Activated CD8-positive, alpha-beta memory T cell treated with anti-CD3 and anti-CD28 coated beads for 4 hours (primary cell): ENCODE measurements at places on chromosomes 4 and X.

GRCh38 chr4:101418055-101418454 lies 70.7 kb upstream of the PPP3CA start:
- DNase-seq, result peak; percentile 36

DNA sequence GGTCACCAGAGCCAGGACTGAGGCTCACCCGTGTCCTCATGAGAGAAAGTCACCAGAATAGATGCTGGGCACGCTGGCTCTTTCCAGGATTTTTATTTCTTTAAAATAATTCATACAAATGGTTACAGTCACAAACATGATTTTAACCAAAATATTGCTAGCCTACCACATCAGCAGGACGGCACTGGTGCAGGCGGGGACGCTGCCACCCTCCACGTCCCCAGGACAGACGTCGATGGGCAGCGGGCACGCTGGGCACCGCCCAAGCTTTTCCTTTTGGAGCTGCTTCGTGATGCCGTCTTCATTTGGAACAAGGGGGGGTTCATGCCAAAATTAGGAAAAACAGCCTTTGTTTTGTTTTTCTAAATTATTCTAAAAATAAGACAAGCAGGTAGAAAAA lies 37.6 kb downstream of the CTBP1 start:
- DNase-seq, result no peak

GRCh38 chr4:2634014-2634413 lies 97.6 kb downstream of the FAM193A start:
- DNase-seq, result no peak

DNA sequence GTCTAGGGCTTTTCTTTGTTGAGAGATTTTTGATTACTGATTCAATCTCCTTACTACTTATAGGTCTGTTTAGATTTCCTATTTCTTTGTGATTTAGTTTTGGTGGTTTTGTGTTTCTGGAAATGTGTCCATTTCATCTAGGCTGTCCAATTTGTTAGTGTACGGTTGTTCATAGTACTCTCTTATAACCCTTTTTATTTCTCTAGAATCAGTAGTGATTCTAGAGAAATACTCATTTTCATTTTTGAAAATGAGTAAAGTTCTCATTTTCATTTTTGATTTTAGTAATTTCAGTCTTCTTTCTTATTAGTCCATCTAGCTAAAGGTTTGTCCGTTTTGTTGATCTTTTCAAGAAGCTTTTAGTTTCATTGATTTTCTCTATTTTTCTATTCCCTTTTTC lies 7.5 kb downstream of the IL13RA1 start:
- DNase-seq, result no peak

DNA sequence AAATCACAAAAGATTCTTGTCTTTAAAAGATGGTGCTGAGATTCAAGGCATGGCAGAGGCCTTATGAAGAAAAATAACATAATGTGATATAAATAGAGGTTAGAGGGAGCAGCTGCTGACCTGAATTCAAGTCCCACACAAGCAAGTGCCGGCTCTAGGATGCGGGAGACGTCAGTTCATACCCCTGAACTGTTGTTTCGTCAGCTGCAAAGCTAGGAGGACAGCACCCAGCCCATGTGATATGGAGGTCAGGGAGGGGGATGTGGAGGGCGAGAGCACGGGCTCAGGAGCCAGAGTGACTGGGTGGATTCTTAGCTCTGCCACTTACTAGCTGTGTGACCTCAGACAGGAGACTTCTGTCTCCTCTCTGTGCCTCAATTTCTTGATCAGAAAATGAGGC lies 77.9 kb downstream of the JAKMIP1 start:
- DNase-seq, result no peak

- DNase-seq, result no peak
These were observed 28.5 kb upstream of the FGF5 start for GRCh38 chr4:80237992-80238391.

DNA sequence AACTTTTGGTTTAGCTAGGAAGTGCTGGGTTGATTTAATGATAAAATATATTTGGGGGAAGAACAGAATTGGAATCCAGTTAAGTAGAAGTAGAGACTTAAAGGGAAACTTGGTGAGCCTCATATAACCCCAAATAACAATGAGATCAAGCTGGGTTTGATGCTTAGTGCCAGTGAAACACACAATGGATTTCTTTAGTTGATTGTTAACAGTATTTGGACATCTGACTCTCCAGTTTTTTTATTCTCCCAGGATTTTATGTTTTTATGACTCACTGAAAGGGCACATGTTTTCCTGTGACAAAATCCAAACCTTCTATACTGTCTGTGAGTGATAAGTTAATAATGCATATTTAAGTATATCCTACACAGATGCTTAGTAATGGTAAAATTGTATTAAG lies 2.7 kb upstream of the NEUROG2 start:
- DNase-seq, result no peak

- no peak for DNase-seq
These were observed 132.2 kb downstream of the STIM2 start for GRCh38 chr4:26992657-26993361.

DNA sequence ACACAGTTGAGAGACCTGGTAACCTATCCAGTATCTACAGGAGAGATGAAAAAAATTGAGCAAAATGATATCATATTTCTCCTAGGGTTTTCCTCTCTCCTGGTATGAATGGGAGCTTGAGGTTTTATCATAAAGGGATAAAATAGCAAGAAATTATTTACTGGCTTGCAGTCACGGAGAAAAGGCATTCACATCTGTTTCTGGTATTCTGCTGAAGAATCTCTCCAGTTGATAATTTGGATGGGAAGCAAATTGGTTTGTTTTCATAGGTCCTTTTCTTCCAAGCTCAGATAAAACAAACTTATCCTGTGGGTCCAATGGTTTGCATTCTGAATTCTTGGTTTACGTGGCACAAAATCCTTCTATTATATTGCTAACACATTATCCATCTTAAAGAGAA lies 83.1 kb upstream of the GYPA start:
- no peak for DNase-seq

DNA sequence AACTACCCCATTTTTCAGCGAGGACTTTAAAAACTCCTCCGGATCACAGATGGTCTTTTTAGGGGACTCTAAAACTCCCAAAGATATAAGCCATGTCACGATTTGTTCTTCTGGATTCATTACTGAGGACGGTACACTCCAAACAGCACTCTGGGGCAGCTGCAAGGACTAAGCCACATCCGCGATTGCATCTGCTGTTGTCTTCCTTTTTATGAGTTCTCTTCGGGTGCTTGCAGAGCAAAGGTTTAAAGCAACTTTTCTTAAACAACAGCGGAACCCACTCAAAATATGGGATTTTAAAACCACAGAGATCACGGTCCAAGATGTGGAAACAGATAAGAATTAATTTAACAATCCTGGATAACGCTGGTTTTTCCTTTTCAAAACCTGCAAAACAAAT lies at the start of gene ARHGEF6:
ARHGEF6 (minus strand) TSS at position 170 of the 400 bp plus-strand sequence; CDS start at position 120, 50 bp downstream.
- DNase-seq, result no peak

DNA sequence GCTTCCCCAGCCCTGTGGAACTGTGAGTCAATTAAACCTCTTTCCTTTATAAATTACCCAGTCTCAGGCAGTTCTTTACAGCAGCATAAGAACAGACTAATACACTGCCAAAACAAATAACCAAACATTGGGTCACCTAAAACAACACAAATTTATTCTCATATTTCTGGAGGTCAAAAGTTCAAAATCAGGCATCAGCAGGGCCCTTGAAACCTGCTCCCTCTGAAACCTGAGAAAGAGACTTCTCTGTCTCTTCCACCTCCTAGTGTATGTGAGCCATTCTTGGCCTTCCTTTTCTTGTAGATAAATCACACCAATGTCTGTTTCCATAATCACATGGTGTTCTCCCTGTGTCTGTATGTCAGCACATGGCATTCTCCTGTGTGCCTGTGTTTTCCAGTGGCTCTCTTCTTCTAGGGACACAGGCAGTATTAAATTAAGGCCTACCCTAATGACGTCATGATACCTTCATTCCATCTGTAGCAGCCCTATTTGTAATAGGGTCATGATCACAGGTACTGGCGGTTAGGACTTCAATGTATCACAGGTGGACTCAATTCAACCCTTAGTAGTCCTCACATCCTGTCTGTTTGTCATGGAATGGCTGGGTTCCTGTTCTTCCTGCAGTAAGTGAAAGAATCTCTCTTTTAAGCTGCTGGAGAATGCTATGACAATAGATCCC lies 147.3 kb upstream of the CLNK start:
- DNase-seq, result no peak

DNA sequence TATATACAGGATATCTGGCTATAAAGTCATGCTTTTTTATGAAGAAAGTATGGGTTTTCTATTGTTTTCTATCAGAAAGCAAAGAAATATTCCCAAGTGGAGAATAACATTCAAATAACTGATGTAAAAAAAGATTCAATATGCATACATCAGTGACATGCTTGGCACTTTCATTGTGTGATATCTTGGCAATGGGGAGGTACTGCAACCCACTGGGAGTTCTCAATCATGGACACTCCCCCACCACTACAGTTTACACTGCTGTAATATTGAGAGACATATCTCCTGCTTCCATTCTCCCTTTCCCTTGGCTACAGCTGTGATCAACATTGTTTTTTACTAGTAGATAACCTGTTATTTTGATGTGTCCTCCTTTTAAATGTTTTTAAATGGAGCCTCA lies 257.8 kb downstream of the CAMK2D start:
- no peak for DNase-seq

- DNase-seq, result no peak
These were observed 383.0 kb upstream of the GATB start for GRCh38 chr4:152143806-152144205.

DNA sequence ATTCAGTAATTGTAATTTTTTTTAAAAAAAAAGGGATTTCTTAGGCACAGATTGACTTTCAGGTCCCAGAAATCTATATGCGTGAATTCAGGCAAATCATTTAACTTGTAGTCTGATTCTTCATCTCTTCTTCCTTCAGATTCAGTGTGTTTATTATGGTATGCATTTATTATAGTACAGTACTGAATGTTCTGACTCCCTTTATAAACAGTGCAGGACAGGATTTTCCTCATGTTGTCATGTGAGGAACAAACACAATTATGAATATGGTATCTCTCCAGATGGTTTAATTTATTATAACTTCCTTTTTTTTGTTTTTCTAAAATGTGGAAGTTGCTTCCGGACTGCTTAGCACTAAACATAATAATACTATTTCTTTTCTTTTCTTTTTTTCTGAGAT lies 54.2 kb downstream of the RPS3A start:
- no peak for DNase-seq

DNA sequence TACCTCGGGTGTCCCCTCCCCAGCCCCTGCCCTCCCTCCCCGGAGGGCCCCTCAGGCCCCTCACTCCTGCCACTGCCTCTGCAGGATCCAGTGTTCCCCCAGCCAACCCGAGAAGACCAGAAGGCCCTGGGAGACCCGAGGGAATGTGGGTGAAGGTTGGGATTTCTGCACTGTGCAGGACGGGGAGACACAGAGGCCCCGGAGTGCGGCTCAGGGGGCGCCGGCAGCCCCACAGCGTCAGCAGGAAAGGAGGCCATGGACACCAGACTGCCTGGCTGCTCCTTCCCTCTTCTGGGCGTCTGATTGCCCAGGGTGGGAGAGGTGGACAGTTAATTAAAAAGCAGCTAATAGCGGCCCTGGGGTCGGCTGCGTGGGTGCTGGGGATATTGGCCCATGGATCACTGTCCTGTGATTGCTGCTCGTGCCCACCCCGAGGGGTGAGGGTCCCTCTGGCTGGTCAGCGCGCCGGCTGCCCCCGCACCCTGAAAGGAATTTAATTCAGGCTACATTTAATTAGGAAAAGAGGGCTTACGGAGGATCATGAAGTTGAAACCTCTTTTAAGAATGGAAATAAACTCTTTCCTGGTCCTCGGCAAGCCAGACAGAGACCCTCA lies 57.8 kb upstream of the NKX1-1 start:
- no peak for DNase-seq

DNA sequence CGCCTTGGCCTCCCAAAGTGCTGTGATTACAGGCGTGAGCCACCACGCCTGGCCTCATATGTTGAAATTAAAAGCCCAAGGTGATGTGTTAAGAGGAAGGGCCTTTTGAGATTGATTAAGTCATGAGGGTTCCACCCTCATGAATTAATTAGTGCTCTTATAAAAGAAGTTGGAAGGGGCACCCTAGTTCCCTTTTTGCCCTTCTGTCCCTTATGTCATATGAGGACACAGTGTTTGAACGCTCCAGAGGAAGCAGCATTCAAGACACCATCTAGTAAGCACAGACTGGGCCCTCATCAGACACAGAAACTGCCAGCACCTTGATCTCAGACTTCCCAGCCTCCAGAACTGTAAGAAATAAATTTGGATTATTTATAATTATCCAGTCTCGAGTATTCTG lies 5.1 kb upstream of the APLN start:
- DNase-seq, result no peak

- DNase-seq, result no peak
These were observed 52.1 kb downstream of the SEL1L3 start for GRCh38 chr4:25810461-25811373.

DNA sequence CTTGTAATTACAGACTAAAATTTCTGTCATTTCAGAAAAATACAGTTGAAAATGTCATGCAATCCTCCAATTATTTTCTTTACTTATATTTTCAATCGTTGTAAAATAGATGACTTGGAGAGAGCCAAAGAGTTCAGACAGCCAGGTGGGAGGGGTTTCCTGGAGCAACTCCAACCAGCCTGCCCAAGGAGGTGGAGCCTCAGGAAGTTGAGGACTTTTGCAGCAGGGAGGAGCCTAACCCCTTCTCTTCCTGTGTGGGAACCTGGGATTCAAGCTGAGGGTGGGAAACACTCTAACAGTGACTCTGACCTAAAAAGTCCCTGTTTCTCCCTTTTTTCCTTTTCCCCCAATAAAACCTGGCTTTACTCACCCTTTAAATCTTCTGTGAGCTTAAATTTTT lies 72.2 kb upstream of the GABRG1 start:
- DNase-seq, result no peak

DNA sequence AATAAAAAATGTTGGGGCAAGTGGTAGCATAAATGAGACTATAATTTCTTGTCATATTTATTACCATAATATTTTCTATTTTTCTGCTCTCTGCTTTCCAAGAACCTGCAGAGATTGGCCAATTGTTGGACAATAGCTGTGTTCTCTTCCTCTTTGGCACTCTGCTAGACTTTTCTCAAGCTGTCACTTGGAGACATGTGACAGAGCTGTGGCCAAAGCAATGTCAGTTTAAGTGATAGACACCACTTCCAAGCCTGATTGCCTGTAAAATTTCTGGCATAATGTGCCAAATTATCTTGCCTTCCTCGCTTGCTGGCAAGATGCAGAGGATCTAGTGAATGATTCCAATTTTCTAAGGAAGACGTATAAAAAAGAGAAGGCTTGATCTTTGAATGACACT lies 162.2 kb upstream of the NDST4 start:
- no peak for DNase-seq

- DNase-seq, result no peak
These were observed 5.8 kb downstream of the ITM2A start for GRCh38 chrX:79361192-79361870.

DNA sequence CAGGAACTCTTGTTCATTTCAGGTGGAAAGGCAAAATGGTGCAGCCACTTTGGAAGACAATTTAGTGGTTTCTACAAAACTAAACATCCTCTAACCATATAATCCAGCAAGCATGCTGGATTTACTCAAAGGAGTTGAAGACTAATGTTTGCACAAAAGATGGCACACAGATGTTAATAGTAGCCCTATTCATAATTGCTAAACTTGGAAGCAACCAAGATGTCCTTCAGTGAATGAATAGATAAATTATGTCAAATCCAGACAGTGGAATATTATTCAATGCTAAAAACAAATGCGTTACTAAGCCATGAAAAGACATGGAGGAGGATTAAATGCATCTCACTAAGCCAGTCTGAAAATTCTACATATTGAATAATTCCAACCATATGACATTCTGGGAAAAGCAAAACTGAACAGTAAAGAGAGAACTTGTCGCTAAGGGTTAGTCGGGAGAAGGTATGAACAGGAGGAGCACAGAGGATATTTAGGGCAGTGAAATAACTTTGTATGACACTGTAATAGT lies 48.2 kb upstream of the PCDH7 start:
- DNase-seq, result no peak
